Inflammatory macrophage (primary cell): ENCODE measurements at places on chromosomes 1 and 21.

DNA sequence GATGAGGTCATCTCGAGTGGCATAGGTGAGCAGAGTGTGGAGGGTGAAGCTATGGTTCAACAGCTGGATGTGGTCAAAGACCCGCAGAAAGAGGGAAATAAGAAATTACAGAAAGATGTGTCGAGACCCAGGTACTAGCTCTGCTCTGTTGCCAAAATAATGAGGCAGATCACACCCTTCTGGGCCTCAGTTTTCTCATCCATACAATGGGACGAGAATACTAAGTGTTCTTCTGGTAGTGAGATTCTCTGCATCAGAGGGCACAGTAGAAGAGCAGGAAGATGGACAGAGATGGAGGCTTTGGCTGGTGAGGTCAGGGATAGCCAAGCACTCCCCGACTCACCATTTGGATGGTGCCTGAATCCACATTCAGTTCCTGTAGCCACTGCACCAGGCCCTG, 11.1 kb downstream of the MAP3K6 start:
- DNase-seq: no peak

GRCh38 chr1:227901239-227901905, 46.4 kb downstream of the WNT9A start:
- no peak for DNase-seq

DNA sequence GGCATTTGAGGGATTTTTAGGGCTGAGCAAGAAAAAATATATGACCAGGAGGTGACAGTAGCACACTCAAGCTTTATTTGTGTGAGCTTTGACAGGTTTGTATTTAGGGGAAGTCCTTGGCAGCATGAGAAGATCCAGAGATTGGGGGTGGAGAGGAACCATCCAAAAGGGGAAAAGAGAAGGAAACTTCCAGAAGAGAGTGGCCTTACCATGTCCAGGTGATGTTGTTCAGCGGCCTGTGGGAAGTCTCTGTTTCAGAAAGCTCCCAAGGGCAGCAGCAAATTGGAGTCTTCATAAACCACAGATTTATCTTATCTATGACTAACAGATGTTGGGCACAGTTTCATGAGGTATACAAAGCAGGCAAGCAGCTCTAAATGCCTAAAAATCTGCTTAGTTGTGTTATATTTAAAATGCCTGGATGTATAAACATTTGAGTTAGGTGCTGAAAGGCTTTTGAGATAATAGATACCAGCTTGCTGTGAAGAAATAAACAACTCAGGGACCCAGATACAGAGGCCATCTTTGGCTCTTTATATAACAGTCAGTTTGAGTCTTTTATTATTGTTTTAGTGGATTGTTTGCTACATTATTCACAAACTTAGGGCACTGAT, 21.2 kb upstream of the ADAR start:
- DNase-seq: no peak

DNA sequence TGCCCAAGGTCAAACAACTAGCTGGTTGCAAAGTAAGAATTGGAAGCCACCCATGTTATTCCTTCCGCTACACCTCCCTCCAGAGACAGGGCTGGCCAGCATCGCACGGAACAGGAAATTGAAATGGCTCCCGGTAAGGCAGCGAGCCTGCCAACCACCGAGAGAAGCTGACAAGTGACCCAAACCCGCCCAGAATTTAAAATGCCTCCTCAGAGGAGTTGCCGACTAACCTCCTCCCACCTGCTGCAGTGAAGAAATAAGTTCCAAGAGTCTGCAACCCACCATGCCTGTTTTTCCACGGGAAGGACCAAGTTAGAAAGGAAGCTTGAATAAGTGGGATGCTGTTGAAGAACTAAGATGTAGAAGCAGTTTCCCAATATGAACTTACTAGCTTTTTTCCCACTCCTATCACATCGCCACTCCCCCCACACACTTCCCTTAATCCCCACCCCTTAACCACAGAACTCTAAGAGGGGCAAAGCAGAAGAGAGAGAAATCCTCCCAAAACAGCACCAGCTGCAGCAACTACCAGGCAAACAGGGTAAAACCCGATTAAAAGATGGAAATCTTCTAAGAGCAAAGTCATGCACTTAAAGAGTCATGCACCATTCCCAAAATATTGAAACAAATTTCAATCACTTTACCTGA, 78.6 kb downstream of the TIAM1 start:
- peak; percentile 57 for DNase-seq

DNA sequence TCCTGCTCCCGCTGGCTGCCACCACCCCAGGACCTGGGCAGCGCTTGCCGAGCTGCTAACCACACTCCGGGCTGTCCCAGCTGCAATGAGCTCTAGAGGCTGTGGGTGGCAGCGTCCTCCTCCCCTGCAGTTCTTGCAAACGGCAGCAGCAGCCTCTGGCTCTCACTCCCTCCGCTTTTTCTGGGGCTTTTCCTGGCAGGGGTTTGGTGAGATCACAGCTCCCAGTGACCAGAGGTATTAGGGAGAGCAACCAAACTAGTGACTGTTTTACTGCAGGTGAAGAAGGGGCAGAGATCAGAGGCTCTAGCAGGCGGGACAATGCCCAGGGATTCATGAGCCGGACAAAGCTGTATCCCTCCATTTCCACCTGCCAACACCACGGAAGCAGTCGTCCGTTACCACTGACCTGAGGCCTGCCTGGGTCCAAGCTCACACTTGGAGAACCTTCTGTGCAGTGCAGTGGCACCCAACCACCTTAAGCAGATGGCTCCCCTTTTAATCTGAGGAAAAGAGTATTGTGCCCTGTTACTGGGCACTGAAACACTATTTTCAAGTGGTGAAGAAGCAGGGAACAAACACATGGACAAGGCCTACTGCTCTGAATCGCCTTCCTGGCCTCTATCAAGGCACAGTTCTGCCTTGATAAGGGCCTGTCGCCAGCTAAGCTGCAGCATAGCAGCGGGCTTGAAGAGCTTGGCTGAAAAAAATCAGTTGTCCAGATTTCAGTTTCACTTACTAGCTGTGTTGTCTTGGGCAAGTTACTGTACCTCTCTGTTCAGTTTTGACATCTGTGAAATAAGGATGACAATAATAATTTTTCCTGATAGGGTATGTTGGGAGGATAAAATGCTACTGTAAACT, at the start of gene F5:
Gene F5, minus strand, starts transcription at position 87 of the 861 bp plus-strand sequence. CDS start 95 bp downstream, outside the sequence.
- peak; percentile 85 for DNase-seq

- DNase-seq: no peak
Observed at GRCh38 chr21:41580758-41581554, 73.0 kb upstream of the TMPRSS2 start.

- no peak for DNase-seq
Observed at GRCh38 chr1:1954831-1955441, 35.9 kb upstream of the TMEM52 start.

GRCh38 chr1:199629624-199630023, 397.9 kb upstream of the NR5A2 start:
- no peak for DNase-seq
